ENCODE measurements at places on chromosomes 6 and 20. TPM values are rescaled to one million over a fixed set of nuclear protein-coding genes. Genes with fewer than 3 reads are reported as not detected.

The PRDM1 gene
- 0.67 TPM for polyA plus RNA-seq

The DIDO1 gene
- polyA plus RNA-seq = 28.3 TPM

The TAGAP gene
- not detected for polyA plus RNA-seq

The MDFI gene
- polyA plus RNA-seq = 27.9 TPM

The SLA2 gene
- not detected for polyA plus RNA-seq

The ZC3H12D gene
- polyA plus RNA-seq = 0.29 TPM

The RAB32 gene
- 19.0 TPM for polyA plus RNA-seq

The CCN5 gene
- 0.20 TPM for polyA plus RNA-seq

The TP53RK gene
- polyA plus RNA-seq = 16.1 TPM

The SUMO4 gene
- polyA plus RNA-seq = 1.4 TPM

The ULBP1 gene
- not detected for polyA plus RNA-seq

The SMIM28 gene
- polyA plus RNA-seq = not detected

The PREX1 gene
- polyA plus RNA-seq = 4.5 TPM

The HTR1B gene
- 0.97 TPM for polyA plus RNA-seq

The PLCB4 gene
- polyA plus RNA-seq = 39.2 TPM

The HLA-DQB2 gene
- polyA plus RNA-seq = not detected

The AKAP7 gene
- 14.3 TPM for polyA plus RNA-seq

The KCTD20 gene
- 22.0 TPM for polyA plus RNA-seq

The GUCA1A gene
- 0.75 TPM for polyA plus RNA-seq

The LRRC73 gene
- polyA plus RNA-seq = 2.9 TPM

The NNAT gene
- 1.1 TPM for polyA plus RNA-seq

The RAD21L1 gene
- polyA plus RNA-seq = 1.2 TPM

The ADGB gene
- polyA plus RNA-seq = not detected

The FERMT1 gene
- polyA plus RNA-seq = 9.6 TPM

The TP53TG5 gene
- polyA plus RNA-seq = 3.5 TPM

The TUBE1 gene
- 22.5 TPM for polyA plus RNA-seq

The PRICKLE4 gene
- polyA plus RNA-seq = 6.4 TPM

The PDE10A gene
- 0.82 TPM for polyA plus RNA-seq

The KIF6 gene
- 1.7 TPM for polyA plus RNA-seq

The POU3F2 gene
- polyA plus RNA-seq = 0.32 TPM

The AVP gene
- polyA plus RNA-seq = not detected

The CRYBG1 gene
- polyA plus RNA-seq = 0.22 TPM

The CST4 gene
- polyA plus RNA-seq = not detected

The SFTA2 gene
- polyA plus RNA-seq = 1.8 TPM

The DNAH8 gene
- not detected for polyA plus RNA-seq

The ANKRD66 gene
- not detected for polyA plus RNA-seq

The TMEM200A gene
- not detected for polyA plus RNA-seq

The OXT gene
- polyA plus RNA-seq = not detected

The PBOV1 gene
- polyA plus RNA-seq = not detected

The EPPIN gene
- polyA plus RNA-seq = not detected

The SPINT4 gene
- polyA plus RNA-seq = not detected

The MCHR2 gene
- not detected for polyA plus RNA-seq

The FAM209B gene
- 0.26 TPM for polyA plus RNA-seq

The TINAG gene
- polyA plus RNA-seq = not detected

The HFE gene
- 1.3 TPM for polyA plus RNA-seq

The WASF1 gene
- polyA plus RNA-seq = 70.9 TPM

The LINC00237 gene
- polyA plus RNA-seq = not detected
